ENCODE measurements at places on chromosomes 5 and 9.

DNA sequence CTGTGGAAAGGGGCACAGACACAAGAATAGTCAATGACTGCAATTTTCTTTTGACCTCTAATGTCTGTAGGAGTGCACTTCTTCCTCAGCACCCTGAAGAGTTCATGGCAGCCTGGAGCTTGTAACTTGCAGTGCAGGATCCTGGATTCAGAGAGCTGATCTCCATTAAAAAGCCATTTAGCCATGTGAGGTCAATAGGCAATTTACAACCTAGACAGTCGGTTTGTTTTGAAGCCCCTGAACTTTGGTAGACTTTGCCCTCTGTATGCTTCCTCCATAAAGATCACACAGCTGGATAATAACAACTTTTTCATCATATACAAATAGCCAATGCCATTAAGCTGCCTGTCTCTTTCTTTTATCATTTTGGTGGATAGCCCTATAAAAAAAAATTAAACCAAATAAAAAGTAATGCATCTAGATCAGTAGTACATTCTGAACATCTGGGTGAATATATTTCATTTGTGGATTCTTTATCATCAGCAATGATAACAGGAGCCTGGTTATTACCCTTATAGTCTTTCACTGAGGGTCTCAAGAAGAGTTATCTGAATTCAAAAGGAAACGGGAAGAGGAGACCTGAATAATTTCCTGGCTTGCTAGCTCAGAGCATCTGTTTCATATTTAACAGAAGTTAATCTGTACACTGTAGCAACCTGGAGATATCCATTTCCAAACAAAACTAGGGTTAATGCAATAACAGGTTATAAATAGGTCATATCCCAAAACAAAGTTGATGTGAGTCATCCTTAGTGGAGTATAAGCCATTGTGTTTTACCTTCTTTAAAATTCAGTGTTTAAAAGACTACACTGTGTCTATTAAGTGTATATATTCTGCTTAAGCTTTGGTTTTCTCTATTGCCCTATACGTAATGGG lies 193.8 kb upstream of the ACTBL2 start:
- no peaks in the 10 kb centered on the region for H3K27me3 ChIP-seq
- no peaks in the 10 kb centered on the region for H3K4me1 ChIP-seq
- no peak overlapping the region for H3K27ac ChIP-seq
- DNase-seq: no peak
- no peak overlapping the region for H3K4me3 ChIP-seq

DNA sequence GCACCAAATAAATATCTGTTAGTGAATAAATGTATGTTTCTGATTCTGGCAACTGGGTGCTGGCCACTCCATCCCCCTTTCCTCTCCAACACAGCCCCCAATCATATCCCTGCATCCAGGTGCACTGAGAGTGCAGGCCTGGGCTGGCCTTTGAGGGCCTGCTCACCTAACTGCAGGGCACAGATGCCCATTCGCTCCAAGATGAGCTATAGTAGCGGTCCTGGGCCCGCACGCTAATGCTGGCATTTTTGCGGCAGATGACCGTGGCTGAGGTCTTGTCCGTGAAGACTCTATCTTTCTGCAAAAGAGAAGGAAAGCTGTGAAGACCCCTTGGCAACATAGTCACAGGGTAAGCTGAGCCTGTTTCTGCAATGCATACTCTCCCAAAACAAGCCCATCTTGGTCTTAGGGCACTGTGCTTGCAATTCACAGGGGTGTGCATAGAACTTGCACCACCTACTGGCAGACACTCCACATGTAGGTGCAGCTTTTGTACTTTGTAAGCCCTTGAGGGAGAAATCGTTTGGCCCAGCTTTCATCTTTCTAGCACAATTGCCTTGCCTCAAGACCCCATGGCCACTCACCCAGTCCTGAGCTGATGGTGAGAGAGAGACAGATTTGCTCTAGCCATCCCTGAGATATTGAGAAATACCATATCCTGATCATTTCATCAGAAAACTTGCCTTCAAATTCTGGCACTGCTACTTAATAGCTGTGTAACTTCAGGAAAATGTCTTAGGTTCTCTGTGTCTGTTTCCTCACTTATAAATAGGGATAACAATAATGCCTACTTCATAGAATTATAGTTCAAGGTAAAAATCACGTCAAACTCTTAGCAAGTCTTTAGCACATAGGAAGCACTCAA lies 13.5 kb downstream of the IL12B start:
- H3K36me3 ChIP-seq: no peaks in the 10 kb centered on the region
- no peaks in the 10 kb centered on the region for H3K27me3 ChIP-seq
- H3K4me1 ChIP-seq: no peaks in the 10 kb centered on the region

DNA sequence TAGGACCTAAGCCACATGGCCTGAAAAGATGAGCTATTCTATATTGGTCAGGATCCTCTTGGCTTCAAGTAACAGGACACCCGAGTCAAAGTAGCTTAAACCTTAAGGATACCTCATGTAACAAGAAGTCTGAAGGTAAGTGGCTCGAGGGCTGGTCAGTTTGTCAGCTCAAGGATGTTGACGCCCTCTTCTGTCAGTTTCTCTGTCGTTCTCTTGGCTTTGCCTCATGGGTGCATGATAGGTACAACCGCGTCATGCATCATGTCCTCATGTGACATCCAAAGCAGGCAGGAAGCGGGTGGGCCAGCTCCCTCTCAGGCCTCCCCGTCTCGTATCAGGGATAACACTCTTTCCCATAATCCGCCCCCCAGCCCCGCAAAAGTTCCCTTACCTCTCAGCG lies 22.1 kb upstream of the TCERG1 start:
- H3K27me3 ChIP-seq: no peaks in the 10 kb centered on the region
- no peaks in the 10 kb centered on the region for H3K4me1 ChIP-seq
- no peak for DNase-seq
- H3K27ac ChIP-seq: no peak overlapping the region
- H3K4me3 ChIP-seq: no peak overlapping the region
- H3K36me3 ChIP-seq: no peaks in the 10 kb centered on the region

GRCh38 chr9:108621991-108622855 lies 233.6 kb downstream of the ACTL7B start:
- no peaks in the 10 kb centered on the region for H3K27me3 ChIP-seq
- H3K4me3 ChIP-seq: no peak overlapping the region
- H3K4me1 ChIP-seq: peaks cover 3% of the 10 kb centered on the region
- DNase-seq: no peak
- H3K36me3 ChIP-seq: no peaks in the 10 kb centered on the region

DNA sequence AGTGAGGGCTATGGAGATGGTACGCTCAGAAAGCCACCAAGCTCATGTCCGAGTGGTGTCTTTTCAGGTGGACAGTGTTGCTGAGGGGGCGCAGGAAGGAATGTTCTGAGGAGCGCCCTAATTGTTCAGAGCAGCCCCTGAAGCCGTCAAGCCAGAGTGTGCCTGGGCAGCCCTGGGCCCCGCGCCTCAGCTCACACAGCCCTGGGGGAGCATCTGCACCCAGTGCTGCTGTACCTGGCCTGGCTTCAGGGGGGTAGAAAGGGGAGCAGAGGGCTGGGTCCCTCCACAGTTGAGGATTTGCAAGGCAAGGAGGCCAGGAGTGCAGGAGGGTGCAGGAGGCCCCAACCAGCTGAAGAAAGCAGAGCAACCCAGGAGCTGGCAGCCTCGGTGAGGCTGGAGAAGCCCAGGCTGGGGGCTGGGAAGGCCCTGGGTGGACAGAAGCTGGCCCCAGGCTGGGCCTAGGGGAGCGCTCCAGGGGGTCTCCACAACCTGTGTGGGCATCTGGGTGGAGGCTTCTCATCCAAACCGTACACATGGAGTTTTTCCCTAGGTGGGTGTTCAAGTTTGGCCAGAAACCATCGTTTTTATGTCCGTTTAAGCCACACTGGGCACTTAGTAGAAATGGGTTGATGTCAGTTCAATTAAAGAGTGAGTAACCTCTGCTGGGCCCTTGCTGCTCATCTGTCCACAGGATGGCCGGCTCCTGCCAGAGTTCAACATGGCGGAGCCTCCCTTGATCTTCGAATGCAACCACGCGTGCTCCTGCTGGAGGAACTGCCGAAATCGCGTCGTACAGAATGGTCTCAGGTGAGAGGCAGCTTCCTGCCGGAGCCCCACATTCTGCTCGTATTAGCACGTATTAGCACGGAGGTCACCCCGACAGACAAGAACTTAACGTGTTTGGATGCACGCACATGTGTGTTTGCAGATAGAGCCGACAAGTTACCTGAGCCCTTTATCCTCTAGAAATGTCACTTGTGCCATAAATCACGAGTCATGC lies 62.0 kb upstream of the CACNA1B start:
- peaks cover 92% of the 10 kb centered on the region for H3K36me3 ChIP-seq
- no peaks in the 10 kb centered on the region for H3K27me3 ChIP-seq
- DNase-seq: no peak
- no peak overlapping the region for H3K4me3 ChIP-seq

DNA sequence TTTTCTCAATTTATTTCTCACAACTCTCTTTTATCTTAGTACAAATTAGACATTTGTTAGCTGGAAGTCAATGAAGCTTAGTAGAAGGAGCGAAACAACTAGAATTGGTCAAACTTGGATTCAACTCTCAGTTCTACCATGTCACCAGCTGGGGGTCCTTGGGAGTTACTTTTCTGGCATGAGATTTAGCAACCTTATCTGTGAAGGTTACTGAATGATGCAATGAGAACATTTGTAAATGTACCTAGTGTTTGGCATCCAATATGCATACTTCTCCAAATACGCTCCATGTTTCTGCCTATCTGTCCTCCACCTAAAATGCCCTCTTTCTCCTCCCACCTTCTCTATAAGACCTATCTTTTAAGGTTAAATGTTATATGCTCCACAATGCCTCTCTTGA lies 6.3 kb downstream of the HNRNPA0 start:
- no peak overlapping the region for H3K27ac ChIP-seq
- no peak overlapping the region for H3K4me3 ChIP-seq
- H3K4me1 ChIP-seq: peaks cover 34% of the 10 kb centered on the region
- no peaks in the 10 kb centered on the region for H3K27me3 ChIP-seq

DNA sequence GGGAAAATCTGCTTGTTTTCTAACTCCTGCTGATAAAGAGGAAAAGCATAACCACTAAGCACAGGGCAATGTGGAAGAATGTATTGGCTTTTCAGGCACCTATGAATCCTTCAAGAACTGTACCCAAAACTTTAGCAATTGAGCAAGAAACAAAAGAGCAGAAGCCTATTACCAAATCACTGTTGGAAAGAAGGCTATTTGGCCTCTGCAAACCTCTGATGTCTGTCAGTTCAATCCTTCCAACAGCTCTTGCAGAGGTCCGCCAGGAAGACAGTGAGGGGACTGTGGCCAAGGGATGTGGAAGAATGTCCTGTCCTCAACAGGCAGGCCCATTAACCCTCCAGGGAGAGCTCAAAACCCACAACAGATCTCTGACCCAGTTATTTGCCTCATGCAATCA lies 328.6 kb downstream of the ENC1 start:
- H3K27me3 ChIP-seq: no peaks in the 10 kb centered on the region
- H3K4me3 ChIP-seq: no peak overlapping the region
- DNase-seq: no peak
- H3K27ac ChIP-seq: no peak overlapping the region

GRCh38 chr9:18245911-18246310 lies 228.0 kb upstream of the ADAMTSL1 start:
- no peak overlapping the region for H3K4me3 ChIP-seq
- H3K27me3 ChIP-seq: no peaks in the 10 kb centered on the region
- H3K4me1 ChIP-seq: no peaks in the 10 kb centered on the region
- no peak overlapping the region for H3K27ac ChIP-seq
- no peak for DNase-seq
